Testis (tissue), 5 donors: ENCODE measurements at places on chromosomes 3 and 15.

DNA sequence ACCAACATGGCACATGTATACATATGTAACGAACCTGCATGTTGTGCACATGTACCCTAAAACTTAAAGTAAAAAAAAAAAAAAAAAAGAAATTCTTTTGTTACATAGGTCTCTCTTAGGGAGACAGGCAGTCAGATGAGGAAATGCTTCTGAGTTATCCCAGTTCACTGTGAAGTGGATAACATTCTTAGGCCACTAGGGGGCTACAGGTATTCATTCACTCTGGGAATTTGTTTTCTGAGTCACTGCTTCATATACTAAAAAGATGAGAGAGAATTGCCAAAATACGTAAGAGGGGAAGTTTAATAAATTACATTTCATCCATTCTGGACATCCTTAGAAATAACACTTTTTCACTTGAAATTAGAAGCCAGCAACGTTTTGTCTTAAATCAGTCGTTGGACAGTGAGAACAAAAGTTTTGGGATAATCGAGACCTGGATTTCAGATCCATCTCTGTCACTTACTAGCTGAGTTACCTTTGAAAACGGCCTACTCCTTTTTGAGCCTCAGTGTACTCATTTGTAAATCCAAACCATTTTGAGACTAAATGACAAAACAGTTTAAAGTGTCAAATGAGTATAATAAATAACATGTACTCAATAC is 738.4 kb upstream of the ALCAM start:
- H3K27me3 ChIP-seq: no peaks in the 10 kb centered on the region
- H3K4me1 ChIP-seq: no peaks in the 10 kb centered on the region
- DNase-seq: no peak
- H3K36me3 ChIP-seq: no peaks in the 10 kb centered on the region
- no peak overlapping the region for H3K27ac ChIP-seq
- H3K4me3 ChIP-seq: no peak overlapping the region

- H3K27ac ChIP-seq: no peak overlapping the region
- no peak for DNase-seq
- no peaks in the 10 kb centered on the region for H3K4me1 ChIP-seq
- no peak overlapping the region for H3K4me3 ChIP-seq
- H3K27me3 ChIP-seq: no peaks in the 10 kb centered on the region
These were observed 166.2 kb upstream of the TBC1D5 start for GRCh38 chr3:17908399-17909191.

GRCh38 chr15:67465196-67465952 is 55.6 kb upstream of the C15orf61 start:
- H3K4me3 ChIP-seq: no peak overlapping the region
- no peak overlapping the region for H3K27ac ChIP-seq
- no peaks in the 10 kb centered on the region for H3K27me3 ChIP-seq
- DNase-seq: no peak

GRCh38 chr3:143973259-143974021 is 1.8 kb downstream of the DIPK2A start:
- no peaks in the 10 kb centered on the region for H3K36me3 ChIP-seq
- H3K27me3 ChIP-seq: no peaks in the 10 kb centered on the region
- H3K4me3 ChIP-seq: peak overlapping the region; percentile 82
- peak overlapping the region; percentile 96 for H3K27ac ChIP-seq
- H3K4me1 ChIP-seq: peaks cover 10% of the 10 kb centered on the region

- H3K27me3 ChIP-seq: no peaks in the 10 kb centered on the region
- H3K4me1 ChIP-seq: no peaks in the 10 kb centered on the region
- no peak overlapping the region for H3K27ac ChIP-seq
- H3K36me3 ChIP-seq: no peaks in the 10 kb centered on the region
- no peak for DNase-seq
These were observed 152.3 kb upstream of the ROPN1 start for GRCh38 chr3:124144035-124144814.

DNA sequence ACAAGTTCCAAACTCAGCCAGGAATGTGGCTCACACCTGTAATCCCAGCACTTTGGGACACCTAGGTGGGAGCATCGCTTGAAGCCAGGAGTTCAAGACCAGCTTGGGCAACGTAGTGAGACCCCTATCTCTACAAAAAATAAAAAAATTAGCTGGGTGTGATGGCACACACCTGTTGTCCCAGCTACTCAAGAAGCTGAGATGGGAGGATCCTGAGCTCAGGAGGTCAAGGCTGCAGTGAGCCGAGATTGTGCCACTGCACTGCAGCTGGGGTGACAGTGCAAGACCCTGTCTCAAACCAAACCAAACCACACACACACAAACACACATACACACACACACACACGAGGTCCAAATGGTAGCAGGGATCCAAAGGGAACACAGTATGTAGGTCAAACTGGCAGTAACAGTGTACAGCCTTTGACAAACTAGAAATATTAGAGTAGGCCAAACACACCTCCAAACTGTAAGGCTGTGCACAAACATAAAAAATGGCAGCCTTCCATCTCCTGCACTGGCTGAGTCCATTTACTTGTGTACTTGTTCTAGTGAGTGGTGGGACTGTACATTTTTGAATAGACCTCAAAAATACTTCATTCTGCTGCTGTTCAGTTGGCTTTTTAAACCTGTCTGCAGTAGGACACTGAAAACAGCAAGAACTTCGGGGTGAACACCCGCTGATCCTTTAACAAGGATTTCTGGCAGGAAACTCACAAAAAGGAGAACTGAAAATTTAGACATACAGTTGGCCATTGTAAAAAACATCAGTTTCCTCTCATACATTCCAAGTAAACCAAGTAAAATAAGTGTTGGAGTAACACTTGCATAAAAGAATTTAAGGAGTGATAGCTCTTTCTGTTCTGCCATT is 33.6 kb downstream of the INTS14 start:
- DNase-seq: no peak
- H3K36me3 ChIP-seq: no peaks in the 10 kb centered on the region
- H3K27me3 ChIP-seq: no peaks in the 10 kb centered on the region
- no peak overlapping the region for H3K27ac ChIP-seq
- H3K4me1 ChIP-seq: peaks cover 19% of the 10 kb centered on the region

- no peak overlapping the region for H3K27ac ChIP-seq
- H3K27me3 ChIP-seq: no peaks in the 10 kb centered on the region
- H3K36me3 ChIP-seq: no peaks in the 10 kb centered on the region
- peaks cover 16% of the 10 kb centered on the region for H3K4me1 ChIP-seq
- no peak overlapping the region for H3K4me3 ChIP-seq
- no peak for DNase-seq
These were observed 111.9 kb downstream of the ETFA start for GRCh38 chr15:76199106-76200082.

GRCh38 chr3:10942690-10943205 is 49.8 kb upstream of the SLC6A1 start:
- H3K27ac ChIP-seq: no peak overlapping the region
- H3K36me3 ChIP-seq: no peaks in the 10 kb centered on the region
- H3K27me3 ChIP-seq: no peaks in the 10 kb centered on the region
- no peak for DNase-seq

DNA sequence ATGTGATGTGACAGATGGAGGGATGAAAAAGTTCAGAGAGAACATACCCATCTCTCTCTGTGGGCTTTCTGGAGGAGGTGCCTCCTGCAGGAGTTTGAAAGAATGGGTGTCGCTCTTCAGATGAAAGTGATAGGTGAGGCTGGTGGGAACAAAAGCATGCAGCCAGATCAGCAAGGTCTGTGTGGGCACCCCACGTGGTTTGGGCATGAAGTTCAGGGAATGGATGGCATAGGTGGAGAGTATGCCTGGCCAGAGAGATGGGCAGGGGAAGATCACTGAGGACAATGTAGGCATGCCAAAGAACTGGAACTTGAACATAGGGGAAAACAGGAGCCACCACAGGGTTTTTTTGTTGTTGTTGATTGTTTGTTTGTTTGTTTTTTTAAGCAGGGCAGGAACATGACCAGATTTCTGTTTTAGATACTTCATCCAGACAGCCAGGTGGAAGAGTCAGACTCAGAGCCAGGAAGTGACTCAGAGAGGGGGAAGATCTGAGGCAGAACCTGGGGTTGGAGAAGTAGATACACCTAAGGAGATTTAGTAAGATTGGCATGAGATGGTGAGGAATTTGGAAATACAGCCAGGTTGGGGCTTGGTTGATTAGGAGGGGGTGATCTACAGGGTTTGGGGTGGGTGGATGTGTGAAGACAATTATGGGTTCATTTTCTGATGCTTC is 64.8 kb upstream of the CLSTN2 start:
- no peaks in the 10 kb centered on the region for H3K36me3 ChIP-seq
- no peaks in the 10 kb centered on the region for H3K4me1 ChIP-seq

- DNase-seq: no peak
- no peaks in the 10 kb centered on the region for H3K4me1 ChIP-seq
- no peak overlapping the region for H3K4me3 ChIP-seq
- no peaks in the 10 kb centered on the region for H3K36me3 ChIP-seq
- no peak overlapping the region for H3K27ac ChIP-seq
- H3K27me3 ChIP-seq: no peaks in the 10 kb centered on the region
These were observed 109.0 kb downstream of the TLE3 start for GRCh38 chr15:69988541-69989225.

- DNase-seq: no peak
- H3K36me3 ChIP-seq: no peaks in the 10 kb centered on the region
- no peak overlapping the region for H3K27ac ChIP-seq
- peaks cover 5% of the 10 kb centered on the region for H3K4me1 ChIP-seq
- H3K27me3 ChIP-seq: no peaks in the 10 kb centered on the region
These were observed 127.3 kb upstream of the ROPN1 start for GRCh38 chr3:124119056-124119716.

GRCh38 chr3:79297245-79297960 is 470.4 kb downstream of the ROBO1 start:
- H3K4me3 ChIP-seq: no peak overlapping the region
- H3K27ac ChIP-seq: no peak overlapping the region
- no peaks in the 10 kb centered on the region for H3K27me3 ChIP-seq

DNA sequence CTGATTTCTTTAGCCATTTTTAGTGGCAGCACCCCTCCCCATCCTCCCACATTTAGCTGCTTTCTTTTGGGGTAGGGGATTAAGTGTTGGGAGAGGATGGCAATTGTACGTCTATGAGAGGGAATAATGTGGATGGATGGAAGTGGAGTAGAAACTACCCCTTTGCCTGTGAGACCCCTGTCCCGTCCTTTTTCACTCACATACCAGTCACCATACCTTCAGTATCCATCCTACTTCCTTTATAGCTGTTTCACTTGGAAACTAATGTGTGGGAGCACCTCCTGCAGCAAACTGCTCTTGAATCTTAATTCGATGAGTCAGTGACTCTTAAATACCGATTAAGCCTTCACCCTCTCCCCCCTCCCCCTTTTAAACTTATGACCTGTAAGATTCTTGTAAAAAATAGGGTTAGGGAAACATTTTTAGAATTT is 730 bp downstream of the SPRED1 start:
- H3K27ac ChIP-seq: peak overlapping the region; percentile 97
- no peaks in the 10 kb centered on the region for H3K36me3 ChIP-seq
- H3K4me3 ChIP-seq: peak overlapping the region; percentile 86
- DNase-seq: no peak
- no peaks in the 10 kb centered on the region for H3K27me3 ChIP-seq

DNA sequence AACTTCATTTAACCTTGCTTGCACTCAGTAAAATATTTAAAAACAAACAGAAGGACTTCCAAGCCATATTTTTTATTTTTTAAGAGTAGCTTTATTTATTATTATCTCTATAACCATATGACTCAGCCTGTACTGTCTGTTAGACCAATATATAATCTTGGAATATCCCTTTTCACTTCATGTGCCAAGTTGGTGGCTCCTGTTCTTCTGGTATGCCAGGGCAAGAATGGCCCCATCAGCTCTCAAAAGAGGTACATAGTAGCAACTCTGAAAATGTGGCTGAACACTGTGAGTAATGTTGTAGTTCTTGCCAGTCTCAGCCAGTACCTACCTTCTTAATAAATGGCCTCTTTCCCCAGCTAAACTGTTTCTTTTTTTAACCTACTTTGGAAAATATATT is 257.0 kb upstream of the UBE2E1 start:
- H3K27me3 ChIP-seq: no peaks in the 10 kb centered on the region
- H3K4me1 ChIP-seq: no peaks in the 10 kb centered on the region
- no peaks in the 10 kb centered on the region for H3K36me3 ChIP-seq
- no peak overlapping the region for H3K4me3 ChIP-seq
- H3K27ac ChIP-seq: no peak overlapping the region

- peak; percentile 9 for DNase-seq
- H3K27ac ChIP-seq: no peak overlapping the region
- H3K36me3 ChIP-seq: no peaks in the 10 kb centered on the region
These were observed 34.1 kb downstream of the TSPAN3 start for GRCh38 chr15:77036537-77037387.

GRCh38 chr15:58999694-59000093 is 12.2 kb downstream of the RNF111 start:
- no peaks in the 10 kb centered on the region for H3K27me3 ChIP-seq
- no peaks in the 10 kb centered on the region for H3K4me1 ChIP-seq
- no peak for DNase-seq
- H3K36me3 ChIP-seq: no peaks in the 10 kb centered on the region
- H3K27ac ChIP-seq: no peak overlapping the region
- H3K4me3 ChIP-seq: no peak overlapping the region

DNA sequence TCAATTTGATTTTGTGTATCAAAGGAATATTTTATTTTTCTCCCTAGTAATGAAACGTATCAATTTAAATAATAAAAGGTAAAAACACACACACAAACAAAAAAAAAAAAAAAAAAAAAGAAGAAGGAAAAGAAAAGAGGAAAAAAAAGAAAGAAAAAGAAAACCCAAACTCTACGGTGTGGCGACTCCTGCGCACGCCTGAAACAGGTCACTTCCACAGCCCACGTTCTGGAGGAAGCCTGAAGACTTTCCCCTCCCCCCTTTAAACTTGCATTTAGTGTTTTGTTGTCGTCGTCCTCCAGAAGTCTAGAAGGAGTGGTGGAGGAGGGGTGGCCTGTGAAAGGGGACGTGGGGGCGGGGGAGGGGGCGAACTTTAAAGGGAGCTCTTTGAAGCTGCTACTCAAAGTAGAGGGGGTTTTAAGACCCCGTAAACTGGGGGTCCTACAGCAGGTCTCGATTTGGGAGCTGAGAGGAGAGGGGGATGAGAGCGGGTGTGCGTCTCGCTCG is 2.3 kb upstream of the TLE3 start:
- H3K27ac ChIP-seq: peak overlapping the region; percentile 69
- H3K4me3 ChIP-seq: peak overlapping the region; percentile 56
- no peak for DNase-seq
- peaks cover 42% of the 10 kb centered on the region for H3K4me1 ChIP-seq
- H3K27me3 ChIP-seq: no peaks in the 10 kb centered on the region

DNA sequence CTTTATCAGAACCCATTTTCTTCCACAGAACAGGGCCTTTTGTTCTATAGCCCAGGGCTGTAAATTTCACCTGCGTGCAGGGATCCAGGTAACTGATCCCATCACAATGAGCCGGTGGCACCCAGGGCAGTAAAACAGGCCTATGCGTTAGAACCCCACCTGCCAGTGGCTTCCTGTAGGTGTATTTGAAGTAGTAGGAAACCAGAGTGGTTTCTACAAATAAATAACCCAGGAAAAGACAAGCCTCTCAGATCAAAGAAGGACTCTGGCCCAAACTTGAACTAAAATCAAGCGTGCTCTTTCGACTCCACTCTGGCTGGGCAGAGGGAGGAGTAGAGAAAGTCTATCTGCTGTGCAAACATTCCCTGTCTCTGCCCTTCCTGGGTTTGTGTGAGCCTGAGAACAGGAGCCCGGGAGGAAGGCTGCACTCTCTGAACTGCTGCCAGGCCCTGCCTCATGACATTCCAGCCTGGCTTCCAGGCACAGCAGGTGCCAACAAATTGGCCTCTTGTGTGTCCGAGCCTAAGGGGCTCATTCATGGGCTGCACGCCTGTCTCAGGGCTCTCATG is 77.7 kb downstream of the CEMIP start:
- no peaks in the 10 kb centered on the region for H3K27me3 ChIP-seq
- no peaks in the 10 kb centered on the region for H3K36me3 ChIP-seq
- peak; percentile 39 for DNase-seq
- H3K4me3 ChIP-seq: no peak overlapping the region
- H3K4me1 ChIP-seq: peaks cover 3% of the 10 kb centered on the region
